ENCODE measurements at places on chromosomes 12 and 14.
A peak's percentile ranks its signal among the peaks of the same experiment; 100 is the strongest.

DNA sequence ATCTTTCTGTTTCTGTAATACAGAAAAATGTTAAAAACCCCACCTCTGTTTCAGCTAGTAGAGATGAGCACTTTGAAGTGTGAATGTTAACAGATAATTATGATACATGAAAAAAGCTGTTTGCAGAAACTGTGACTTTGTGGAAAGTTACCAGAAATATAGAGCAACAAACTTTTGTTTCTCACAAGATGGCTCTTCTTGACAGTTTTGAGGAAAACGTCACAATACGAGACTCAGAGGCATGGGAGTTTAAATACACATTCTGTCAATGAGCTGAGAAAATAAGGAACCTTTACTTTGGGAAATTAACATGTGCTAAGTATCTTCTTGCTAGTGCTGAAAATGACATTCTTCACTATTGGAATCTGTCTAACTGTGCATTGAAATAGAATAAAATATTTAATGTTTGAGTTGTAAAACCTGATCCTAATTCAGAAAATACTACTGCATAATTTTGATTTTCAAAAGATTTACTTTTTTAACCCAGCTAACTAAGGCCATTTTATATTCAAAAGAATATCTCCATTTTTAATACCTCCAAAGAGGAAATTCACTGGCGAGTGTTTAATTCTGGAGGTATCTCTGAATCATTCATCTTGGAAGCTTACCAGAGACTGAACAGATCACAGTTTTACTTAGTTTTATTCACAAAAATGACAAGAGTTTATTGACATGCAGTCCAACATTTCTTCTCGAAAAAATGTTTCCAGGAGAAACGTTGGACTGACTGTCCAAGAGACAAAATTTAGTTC, 308.9 kb upstream of the LRFN5 start:
- no peak for DNase-seq

DNA sequence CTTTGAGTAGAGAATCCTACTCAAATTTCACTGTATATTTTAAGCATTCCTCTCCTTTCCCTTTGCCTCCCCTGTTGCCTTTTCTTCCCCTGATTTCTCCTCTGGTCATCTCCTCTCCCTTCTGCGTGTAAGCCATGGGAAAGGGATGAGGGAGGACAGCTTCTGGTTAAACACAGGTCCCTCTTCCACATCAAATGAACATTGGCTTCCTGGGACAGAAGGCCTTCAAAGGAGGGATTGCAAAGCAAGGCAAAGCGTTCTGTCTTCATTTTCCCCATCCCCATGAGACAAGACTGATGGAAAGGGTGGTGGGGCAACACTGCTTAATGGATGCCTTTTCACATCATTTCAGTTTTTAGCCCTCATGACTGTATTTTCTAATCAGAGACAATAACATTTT, 26.2 kb downstream of the GPRC5A start:
- no peak for DNase-seq

GRCh38 chr14:60989599-60989998, 8.6 kb downstream of the SLC38A6 start:
- no peak for DNase-seq

GRCh38 chr12:51721282-51721940, 127.1 kb downstream of the FIGNL2 start:
- DNase-seq = no peak

- DNase-seq = no peak
Measured at GRCh38 chr14:95817271-95817670, 59.4 kb upstream of the TUNAR start.

- DNase-seq = peak; percentile 23
Measured at GRCh38 chr12:14629832-14630710, 62.4 kb upstream of the PLBD1 start.

GRCh38 chr14:76827696-76828296, 1.6 kb downstream of the LRRC74A start:
- DNase-seq = no peak

DNA sequence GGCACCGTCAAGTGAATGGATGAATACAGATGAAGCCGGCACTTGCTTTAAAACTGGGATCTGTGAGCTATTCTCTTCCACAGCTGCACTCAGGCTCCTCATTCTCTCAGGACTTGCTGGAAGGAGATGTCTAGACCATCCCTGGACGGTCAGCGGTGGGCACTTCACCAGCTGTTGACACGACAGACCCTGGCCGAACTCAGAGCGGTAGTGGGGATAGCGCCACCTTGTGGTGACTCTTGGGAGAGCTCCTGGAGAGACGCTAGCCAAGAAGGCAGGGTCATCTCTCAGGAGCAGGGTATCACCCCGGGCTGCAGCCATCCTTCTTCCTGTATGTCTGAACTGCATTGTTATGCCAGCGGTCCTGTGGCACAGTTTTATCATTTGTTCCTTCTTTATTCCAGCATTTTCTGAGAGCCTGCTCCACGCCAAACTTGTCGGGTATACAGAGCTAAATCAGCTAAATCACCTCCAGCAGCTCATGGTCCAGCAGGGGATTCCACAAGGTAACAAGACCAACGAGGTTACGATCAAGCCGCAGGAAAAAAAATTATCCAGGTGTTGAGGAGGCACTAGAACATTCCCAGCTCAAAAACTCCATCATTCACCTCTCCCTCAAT, 10.0 kb downstream of the WNT1 start:
- no peak for DNase-seq

DNA sequence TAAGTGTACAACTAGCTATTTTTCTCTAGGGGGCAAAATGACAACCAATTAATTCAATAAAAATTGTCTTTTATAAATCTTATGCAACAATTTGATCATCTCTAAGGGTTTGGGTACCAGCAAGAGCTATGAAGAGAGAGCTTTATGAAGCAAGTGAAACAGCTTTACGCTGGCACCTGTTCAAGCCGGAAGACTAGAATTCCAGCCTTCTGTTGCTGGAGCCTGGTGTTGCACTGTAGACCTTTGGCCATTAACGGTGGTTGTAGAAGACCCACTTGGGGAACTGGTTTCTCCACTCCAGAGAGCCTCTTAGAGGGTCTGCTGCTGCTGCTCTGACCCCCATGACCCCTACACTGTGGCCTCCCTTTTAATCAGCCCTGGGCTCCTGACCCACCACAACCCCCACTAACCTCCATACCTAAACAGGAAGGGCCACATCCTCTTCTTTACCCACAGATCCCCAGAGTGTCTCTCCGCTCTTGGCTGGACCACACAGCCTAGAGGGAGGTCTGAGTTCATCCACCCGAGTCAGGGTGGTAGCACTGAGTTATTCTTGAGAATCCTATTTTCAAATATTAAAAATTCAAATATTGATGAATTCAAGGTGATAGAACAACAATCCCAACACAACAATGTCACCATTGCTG, 54.6 kb upstream of the STON2 start:
- DNase-seq = no peak

GRCh38 chr14:100449225-100449987, 126.3 kb downstream of the SLC25A47 start:
- no peak for DNase-seq

DNA sequence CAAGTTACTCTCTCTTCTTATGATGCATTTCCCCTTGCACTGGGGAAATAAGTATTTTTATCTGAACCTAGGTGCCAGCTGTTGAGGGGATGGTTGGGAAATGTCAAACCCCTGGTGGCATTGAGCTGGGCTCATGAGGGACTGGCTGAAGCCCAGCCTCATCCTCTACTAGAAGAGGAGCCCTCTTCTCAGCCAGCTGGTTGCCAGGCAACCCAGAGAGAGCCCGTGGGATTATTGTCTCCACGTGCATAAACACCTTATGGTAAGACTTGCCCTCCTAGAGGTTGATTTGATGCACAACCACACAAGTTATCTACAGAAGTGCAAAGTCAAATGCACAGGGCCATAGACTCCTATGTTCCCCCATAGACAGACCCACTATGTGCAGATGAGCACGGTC, 89.8 kb downstream of the WSCD2 start:
- no peak for DNase-seq

DNA sequence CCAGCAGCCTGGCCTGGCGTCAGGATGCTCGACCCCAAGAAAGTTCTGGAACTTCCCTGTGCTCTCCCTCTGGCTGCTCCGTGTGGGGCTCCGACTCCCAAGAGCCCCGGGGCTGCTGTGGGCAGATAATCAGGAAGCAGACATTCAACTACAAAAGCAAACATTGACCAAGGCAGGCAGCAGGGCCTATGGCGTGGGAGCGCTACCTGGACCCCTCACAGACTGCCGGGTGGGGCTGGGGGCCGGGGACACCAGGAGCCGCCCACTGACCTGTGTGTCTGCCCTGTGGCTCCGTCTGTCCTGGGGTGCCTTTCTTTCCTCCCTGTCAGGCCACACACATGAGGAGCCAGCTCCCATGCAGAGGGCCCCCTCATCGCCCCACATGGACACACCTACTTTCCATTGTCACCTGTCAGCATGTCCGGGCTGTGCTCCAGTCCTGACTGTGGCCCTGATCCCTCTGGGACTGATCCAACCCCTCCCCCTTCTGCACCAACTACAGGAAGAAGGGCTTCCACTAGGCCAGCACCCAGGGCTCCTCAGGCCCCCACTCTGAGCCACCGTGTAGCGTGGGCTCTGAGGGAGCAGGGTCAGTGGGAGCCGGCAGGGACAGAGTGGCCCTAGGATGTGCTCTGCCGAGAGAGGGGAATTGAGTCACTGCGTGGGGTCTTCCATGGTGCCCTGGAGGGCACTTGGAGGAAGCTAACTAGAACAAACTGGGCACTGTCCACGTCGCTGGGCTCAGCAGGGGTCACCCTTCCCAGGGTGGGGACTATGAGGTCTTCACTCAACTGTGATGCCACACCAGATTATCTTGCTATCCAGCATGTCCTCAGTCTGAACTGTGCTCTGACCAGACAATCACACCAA, 215.4 kb upstream of the C14orf180 start:
- no peak for DNase-seq

DNA sequence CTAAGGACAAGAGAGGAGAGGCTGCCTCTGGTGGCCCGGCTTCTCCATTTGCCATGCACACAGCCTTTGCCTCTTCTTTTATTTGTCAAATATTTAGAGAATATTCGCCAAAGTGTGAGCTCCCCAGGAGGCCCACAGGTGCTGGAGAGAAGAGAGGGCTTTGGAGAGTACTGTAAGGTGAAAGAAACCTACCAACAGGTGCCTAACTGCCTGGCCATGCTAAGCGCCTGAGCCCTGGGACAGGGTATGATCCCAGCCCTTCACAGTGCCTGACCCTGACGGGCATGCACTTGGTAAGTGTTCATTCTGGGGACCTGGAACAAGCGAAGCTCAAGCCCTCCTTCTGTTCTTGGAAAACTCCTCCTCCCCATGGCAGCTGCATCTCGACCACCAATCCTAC, 106.1 kb downstream of the DPF3 start:
- DNase-seq = no peak

- no peak for DNase-seq
Measured at GRCh38 chr12:3759878-3760277, 7.0 kb upstream of the CRACR2A start.

DNA sequence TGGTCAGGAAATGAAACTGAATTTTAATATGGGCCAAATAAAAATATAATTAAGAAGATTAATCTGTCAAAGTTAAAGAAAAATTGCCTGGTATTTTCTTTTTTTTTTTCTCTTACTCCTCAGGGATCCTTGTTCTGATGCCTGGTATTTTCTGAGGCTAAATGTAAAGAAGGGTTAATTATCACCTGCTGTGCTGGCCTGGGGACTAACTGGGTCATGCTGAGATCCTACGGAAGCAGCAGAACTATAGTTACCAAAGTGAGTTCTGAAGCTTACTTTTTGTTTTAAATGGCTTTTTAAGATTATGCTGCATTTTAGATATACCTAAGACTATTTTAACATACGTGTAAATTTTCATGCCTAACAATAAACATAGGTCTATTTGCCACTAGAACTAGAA, 23.3 kb downstream of the ZC2HC1C start:
- no peak for DNase-seq
